Activated naive CD4-positive, alpha-beta T cell treated with Interleukin-2 at 50 U/mL for 16 hours (primary cell): ENCODE measurements at places on chromosomes 3 and 15.

GRCh38 chr3:24773798-24774197 is 279.1 kb upstream of the THRB start:
- no peak for DNase-seq

GRCh38 chr3:128076483-128077201 is 24.4 kb downstream of the SEC61A1 start:
- DNase-seq, result peak; percentile 46

DNA sequence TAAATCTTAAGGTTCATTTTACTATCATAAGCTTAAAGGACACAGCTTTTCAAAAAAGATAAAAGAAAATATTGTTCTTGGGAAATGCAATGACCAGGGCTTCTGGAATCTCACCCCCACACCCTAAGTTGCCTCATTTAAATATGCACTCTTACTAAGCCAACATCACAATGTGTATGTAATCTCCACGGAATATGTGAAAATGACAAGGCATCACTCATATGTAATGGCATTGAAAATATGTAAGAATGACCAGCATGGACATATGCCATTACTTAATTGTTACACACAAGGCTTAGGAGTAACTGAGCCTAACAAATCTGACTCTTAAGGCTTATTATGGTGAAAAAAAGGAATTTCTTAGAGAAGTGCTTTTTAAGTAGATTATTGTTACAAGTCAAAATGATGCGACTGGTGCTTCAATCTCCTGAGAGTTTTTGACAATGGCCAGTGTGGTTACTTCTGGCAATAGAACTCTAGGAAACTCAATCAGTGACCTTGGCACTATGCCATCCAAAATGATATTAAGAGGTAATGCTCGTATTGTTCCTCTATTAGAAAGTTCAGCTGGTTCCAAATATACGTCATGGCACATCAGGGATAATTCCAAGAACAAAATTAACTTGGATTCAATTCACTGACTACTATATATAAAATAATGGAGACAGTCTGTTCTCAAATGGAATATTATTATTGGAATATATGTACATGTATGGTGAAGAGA is 290.0 kb upstream of the PLSCR5 start:
- no peak for DNase-seq

DNA sequence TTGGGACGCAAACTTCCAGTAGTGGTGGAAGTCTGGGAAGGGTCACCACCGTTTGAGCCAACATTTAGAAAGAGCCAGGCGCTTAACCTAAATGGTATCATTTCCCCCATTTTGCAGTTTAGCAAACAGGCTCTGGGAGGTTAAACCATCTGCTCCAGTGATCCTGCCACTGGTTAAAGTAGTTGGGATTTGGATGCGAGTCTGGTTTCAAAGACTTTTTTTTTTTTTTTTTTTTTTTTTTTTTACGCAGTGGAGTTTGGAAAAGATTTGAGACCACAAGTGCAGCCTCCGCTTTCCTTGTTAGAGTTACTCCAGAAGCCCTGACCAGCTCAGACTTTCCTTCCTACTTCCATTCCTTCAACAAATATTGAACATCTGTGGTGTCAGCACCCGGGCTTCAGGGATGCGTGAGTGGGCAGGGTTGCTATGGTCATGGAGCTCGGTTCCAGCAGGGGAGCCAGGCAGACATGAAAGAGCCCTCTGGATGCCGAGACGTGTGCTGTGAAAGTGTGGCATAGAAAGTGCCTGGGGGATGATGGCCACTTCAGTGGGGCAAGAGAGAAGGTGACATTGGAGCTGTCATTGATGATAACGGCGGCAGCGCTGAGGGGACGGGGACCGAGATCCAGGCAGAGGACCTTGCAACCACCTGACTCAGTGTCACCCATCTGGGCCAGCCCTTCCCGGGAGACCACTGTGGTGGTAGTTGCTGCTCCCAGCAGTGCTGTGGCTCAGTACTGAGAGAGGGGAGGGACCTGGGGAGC is 1.1 kb upstream of the RNU6-1 start:
- DNase-seq, result no peak

DNA sequence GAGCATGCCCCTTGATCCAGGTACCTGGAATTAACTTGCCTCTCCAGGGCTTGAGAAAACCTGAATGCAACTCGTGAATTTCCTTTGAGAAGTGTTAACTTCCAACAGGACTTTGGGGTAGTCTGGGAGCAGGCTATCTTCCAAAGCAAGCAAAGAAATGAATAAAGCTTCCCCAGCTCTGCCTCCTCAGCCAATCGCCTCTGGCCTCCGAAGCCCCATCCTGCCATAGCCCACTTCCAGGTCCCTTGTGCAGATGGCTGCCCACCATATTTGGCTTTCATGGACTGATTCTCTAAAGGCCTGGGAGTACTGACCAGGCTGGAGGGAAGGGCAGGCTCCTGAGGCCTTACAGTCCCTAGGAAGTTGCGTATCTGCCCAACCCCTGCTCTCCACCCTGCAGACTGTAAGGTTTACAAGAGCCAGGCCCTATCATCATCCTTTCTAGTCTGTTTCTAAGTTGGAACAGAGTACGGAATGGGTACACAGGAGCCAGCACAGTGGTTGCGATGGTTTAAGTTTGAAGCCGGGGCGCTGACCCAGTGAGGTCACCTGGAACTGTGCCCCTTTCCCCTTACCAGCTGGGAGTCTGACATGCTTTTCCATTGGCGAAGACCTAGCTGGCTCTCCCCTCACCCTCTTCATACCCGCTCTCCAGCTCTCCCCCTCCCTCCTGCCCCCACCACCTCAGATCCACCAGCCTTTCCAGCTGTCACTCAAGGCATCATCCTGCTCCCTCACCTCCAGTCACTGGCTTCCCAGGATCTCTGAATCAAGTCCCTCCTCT is 1.1 kb upstream of the PML start:
- no peak for DNase-seq

GRCh38 chr15:77350792-77351191 is 69.1 kb downstream of the PEAK1 start:
- DNase-seq, result no peak

DNA sequence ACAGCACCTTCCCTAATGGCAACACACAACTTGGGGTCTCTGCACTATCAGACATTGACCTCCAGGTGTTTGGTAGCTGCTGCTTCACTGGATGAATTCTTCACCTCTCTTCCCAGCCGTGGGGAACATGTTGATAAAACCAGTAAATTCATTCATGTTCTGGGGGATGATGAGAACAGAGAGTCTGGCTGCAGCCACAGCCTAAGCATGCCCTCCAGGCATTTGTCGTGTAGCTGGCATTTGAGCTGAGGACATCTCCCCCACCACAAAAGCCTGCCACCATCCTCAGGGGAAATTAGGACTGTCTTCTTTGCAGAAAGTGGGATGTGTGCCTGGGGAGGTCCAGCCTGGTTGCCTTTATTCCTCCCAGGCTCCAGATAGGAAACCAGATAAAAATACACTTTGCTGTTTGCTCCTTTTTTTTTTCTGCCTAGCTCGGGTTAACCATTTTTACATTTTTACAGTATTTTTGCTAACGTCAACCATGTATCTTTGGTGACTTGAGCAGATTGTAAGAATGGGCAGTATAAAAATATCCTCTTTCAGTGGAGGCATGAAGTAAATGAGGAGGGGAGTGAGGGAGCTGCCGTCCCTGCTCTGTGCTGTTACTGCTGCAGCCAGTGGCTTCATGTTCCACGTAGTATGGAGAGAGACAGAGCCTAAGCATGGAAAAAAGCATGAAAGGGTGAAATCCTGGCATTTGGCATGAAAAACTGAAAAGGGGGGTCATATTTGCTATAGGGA is 444.0 kb downstream of the EPHB1 start:
- DNase-seq, result no peak

- DNase-seq, result no peak
Observed at GRCh38 chr15:98776607-98777281, 128.4 kb downstream of the IGF1R start.

GRCh38 chr3:185253645-185254410 is at the start of gene EHHADH:
Gene EHHADH (minus strand): TSS chr3:185254049. CDS start chr3:185254022, 27 bp downstream.
- DNase-seq, result peak; percentile 51

- no peak for DNase-seq
Observed at GRCh38 chr3:49351521-49352011, 6.6 kb downstream of the GPX1 start.

DNA sequence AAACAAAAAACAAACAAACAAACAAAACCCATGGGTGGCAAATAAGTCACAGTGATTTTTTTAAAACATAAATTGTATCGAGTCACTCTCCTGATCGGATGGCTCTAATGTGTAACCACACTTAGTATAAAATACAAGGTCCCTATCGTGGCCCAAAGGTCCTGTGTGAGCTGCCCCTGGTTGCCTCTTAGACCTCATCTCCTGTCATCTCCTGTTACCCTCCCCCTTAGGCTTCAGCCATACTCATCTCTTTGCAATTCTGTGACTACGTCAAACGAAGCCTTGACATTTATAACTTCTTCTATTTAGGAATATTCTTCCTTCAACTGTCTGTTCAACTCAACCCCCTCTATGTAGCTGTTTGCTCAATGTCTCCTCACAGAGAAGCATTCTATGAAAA is 43.9 kb upstream of the TTBK2 start:
- DNase-seq, result no peak

GRCh38 chr3:22189616-22190015 is 438.6 kb upstream of the ZNF385D start:
- DNase-seq, result no peak

DNA sequence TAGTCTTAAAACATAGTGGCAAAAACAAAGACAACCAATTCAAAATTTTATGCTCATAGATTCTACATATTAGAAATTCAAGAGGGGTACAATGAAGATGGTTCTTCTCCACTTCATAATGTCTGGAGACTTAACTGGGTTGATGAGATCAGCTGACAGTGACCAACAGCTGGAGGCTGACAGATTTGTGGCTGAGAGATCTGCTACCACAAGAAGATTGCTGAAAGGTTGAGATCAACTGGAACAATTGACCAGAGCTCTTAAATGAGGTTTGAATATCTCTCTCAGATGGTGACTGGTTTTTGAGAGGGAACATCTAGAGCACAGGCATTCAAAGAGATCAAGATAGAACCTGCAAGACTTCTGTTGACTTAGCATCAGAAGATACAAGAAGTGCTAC is 254.1 kb upstream of the ARPP21 start:
- no peak for DNase-seq

DNA sequence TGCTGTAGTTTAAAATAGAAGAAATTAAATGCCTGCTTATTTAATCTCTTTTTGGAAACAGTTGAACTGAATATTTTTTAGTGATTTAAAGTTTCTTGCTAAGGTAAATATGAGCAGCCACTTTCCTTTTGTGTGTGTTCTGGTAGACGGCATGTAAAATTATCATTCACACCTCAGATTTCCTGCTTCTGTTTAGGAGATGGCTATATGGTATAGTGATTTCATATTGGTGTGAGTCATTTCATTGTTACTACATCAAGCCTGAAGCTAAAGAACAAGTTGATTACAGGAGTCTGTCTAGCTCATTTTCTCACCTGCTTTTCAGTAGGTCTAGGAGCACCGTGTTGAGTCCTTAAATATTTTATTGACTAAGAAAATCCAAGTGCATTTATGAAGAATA is 2.2 kb downstream of the LRCH3 start:
- DNase-seq, result no peak

DNA sequence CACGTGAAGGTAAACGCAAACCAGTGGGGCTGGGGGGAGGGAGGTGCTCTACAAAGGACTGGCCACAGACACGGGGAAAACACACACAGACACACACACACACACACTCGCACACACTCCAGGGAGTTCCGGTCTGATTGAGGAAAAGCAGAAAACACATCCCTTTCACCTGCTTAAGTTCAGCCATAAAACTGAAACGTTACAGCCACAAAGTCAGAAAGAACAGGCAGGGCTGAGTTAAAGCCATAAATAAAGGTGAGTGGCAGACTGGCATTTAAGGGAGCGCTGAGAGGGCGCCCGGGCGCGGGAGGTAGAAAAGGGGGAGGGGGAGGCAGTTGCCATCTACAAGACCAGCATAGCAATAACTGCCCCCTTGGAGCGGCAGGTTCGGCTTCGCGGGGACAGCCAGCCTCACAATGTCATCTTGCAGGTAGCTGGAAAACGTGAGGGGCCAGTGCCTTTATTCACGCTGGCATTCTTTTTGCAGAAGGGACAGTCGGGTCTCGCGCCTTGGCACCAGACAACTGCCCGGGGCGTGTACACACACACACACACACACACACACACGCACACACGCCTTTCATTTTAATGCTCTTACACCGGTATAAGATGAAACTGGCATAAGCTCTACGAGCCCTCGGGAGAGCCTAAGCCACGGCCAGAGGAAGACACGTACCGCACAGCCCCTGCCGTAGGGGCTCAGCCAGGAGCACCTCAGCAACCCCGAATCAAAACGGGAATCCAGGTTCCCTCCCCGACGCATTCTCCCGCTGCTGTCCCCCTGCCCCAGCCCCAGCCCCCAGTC is 866 bp downstream of the TNIK start:
- DNase-seq, result peak; percentile 59

- no peak for DNase-seq
Observed at GRCh38 chr3:196662711-196663571, 23.4 kb downstream of the NRROS start.

- no peak for DNase-seq
Observed at GRCh38 chr3:82800248-82800647, 1038.8 kb upstream of the GBE1 start.

GRCh38 chr3:148229107-148229506 is 468.6 kb upstream of the AGTR1 start:
- DNase-seq, result no peak

DNA sequence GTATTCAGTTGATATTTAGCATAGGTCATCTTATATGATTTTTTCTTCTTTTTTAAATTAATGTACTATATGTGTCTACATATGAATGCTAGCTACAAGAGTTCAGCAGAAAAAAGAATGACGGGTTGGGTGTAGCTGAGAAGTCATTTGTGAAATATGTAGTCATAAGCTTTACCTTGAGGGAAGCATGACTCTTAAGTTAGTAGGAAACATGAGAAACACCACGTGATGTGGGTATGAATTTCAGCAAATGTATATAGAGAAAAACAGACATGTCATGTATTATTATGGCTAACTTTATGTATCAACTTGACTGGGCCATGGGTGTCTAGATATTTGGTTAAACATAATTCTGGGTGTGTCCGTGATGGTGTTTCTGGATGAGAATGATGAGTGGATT is 125.0 kb downstream of the RAP2B start:
- no peak for DNase-seq

DNA sequence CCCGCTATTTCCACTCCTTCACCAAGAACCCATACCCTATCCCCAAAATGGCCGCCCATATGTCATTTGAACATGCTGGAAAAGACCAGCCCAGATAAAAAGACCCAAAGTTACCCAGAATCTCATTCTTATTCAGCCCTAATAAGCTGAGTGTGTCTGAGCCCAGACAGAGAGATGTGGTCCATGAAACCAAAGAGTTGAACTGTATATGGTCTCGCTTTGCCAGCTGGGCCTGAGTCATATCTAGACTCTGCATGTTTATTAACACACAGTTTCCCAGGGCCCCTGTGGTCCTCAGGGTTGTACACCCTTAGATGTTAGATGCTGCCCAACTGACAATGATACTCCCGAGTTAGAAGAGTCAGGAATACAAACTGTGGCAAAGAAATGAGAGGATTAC is 201.9 kb upstream of the STRIT1 start:
- no peak for DNase-seq

GRCh38 chr15:59104602-59104911 is 389 bp upstream of the CCNB2 start:
- no peak for DNase-seq
